ENCODE measurements at places on chromosomes 2 and 18.

GRCh38 chr18:36735130-36735529 lies 93.7 kb downstream of the TPGS2 start:
- no peak for DNase-seq

DNA sequence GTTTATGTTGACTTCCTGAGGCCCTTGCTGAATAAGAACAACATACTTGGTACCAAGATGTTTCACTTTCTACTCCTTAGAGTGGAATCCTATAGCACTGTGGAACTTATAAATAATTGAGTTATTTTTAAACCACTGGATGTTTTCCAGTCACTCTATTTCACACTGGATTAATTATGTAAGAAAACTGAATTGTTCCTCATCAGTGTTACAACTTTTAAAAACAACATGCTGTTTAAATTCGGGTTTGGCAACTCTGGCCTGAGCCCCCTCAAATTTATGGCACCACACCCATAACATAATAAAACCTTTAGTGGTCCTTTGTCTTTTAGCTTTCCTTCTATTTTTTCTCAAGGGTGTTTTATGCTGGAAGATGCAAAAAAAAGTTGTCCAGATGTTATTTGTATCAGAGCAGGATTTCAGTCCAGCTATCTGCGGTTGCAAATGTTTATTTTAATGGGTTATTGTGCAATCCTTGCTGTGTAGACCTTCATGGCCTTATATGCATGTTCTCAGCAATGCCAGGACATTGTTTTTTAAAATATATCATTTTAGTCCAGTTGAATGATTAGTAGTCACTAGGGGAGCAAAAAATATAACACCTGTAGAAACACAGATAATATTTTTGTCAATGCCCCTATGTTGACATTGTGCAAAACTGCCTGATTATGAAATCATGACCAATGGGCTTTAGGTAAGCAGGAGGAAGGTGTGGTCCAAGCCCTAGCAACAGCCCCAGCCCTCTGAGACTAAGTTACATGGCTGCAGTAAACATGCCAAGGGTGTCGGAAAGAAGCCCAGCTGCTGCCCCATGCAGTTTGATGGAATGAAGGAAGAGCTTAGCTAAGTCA lies 638.0 kb upstream of the ZEB2 start:
- no peak for DNase-seq

GRCh38 chr2:57333221-57333620 lies 713.4 kb upstream of the VRK2 start:
- DNase-seq, result no peak

DNA sequence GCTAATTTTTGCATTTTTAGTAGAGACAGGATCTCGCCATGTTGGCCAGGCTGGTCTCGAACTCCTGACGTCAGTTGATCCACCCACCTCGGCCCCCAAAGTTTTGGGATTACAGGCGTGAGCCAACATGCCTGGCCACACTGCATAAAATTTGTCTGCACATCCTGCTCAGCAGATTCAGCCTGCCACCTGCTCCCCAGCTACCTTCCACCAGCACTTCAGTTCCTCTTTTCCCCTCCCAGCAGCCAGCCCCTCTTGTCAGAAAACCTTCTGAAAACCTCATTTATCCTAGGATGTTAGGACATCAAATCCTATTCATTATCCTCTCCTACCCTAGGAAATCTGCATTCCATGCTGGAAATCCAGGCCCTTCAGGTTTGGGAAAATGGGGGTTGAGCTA lies 99.4 kb upstream of the STPG4 start:
- DNase-seq, result no peak

- no peak for DNase-seq
Measured at GRCh38 chr2:102253140-102253752, 58.1 kb upstream of the IL1RL1 start.

- DNase-seq, result no peak
Measured at GRCh38 chr2:178523596-178524134, 43.4 kb downstream of the PLEKHA3 start.

GRCh38 chr2:101740555-101740964 lies 43.1 kb downstream of the MAP4K4 start:
- DNase-seq, result no peak

DNA sequence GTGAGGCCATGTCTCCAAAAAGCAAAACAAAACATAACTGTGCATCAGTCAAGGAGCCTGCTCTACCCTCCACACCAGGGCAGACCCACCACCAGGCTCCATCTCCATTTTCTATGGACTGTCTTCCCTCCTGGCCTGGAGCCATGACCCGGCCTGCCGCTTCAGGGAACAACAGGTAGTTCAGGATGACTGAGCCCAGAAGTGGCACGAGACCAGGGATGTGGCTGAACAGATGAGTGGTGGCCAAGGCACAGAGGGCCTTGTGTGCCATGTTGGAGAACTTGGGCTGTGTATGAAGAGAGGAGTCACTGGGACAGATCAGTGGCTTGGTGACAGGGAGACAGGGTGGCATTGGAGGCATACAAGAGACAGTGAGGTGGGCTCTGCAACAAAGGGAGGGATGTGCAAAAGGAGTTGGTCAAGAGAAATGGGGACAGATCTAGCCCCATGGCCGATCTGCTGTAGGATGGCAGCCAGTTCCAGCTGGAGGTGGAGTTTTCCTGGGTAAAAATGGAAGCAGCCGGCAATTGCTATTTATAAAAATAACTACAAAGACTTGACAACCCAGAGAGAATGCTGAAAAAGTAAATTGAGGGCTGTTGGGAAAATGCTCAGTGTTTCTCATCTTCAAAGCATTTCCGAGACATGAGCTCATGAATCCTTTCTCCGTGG lies 35.0 kb downstream of the TMEM177 start:
- DNase-seq, result no peak

GRCh38 chr2:158013891-158014290 lies 87.8 kb upstream of the UPP2 start:
- DNase-seq, result no peak
